NCI-H345 (cell line): ENCODE measurements at places on chromosomes 11 and 22.

- DNase-seq, result peak; percentile 49
These were observed 2.2 kb downstream of the BCR start for GRCh38 chr22:23182309-23183060.

GRCh38 chr11:23263466-23263865 lies 403.2 kb upstream of the CCDC179 start:
- peak; percentile 3 for DNase-seq

- no peak for DNase-seq
These were observed 14.1 kb downstream of the VSIG10L2 start for GRCh38 chr11:125959931-125960330.

DNA sequence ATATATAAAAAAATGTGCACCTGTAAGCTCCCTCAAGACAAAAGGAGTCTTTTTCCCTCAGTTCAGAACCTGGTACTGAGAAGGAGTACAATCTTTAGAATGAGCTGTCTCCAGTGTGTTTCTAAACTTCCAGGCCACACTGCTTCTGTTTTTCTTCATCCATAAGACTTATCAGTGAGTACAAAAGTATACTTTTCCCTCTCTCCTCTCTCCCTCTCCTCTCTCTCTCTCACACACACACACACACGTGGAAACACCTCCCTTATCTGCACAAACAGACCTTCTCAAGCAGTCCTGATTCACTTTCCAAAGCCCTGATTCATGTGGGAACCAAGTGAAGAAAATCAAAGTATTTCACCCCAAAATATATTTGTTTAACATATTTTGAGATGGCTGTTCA lies 220.7 kb upstream of the UBASH3B start:
- DNase-seq, result no peak

- no peak for DNase-seq
These were observed 423.7 kb upstream of the CADM1 start for GRCh38 chr11:115927823-115928329.

DNA sequence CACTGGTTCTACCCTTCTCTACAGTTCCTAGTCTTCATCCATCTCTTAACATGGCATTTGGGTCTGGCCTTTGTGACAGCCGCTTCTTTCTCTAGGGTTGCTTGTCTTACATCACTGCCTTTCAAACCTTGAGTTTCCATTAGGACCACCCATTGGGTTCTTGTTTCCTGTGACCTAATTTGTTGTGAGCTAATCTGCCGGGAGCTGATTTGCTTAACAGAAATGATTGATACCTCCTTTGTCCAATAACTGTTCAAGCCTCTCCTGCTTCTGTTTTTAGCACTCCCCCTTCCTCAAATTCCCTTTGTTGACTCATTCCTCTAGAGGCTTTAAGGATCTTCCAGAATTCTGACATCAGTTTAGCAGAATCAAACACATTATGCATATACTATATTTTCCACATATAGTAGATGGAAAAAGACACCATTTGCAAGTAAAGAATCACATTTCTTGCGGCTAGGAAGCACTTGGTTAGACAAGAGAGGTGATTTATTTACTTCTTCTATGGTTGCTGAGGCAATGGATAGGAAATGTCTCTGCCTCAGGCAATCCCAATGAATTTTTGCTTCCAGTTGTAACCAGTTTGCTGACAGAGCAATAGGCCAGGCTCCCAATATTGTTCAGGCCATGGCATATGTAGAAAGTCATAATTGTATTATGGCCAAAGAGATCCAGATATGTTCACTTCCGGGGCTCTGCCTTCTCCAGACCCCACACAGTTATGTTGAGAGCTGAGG lies 130.7 kb downstream of the SNX19 start:
- DNase-seq, result no peak

GRCh38 chr11:105328061-105328460 lies 188.5 kb upstream of the CARD18 start:
- DNase-seq, result no peak

GRCh38 chr22:44307509-44308169 lies 5.1 kb downstream of the SHISAL1 start:
- no peak for DNase-seq

DNA sequence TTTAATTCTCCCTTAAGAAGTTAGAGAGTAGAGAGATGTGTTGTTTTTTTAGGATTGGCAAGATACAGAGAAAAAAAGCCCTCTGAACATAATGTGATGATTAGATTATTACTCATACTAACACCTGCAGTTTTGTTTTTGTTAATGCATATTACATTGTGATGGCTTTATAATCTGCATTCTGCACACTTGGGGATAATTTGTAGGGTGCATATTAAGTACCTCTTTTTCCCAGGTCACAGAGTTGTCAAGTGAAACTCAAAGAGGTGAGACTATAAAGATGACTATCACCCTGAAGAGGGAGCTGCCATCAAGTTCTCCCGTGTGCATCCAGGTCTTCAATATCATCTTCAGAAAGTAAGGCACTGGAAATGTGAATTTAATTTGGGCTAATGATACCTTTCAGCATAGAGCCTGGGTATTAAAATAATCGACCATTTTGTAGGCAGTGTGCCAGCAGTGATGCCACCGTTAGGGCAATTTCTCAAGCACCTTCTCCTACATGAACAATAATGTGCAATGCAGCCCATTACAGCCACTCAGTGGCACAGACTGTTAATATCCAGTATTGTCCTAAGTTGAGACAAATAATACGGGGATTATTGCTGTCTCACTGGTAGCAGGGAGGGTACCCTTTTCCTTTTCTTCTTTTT lies 16.2 kb downstream of the PIWIL4 start:
- DNase-seq, result peak; percentile 7

DNA sequence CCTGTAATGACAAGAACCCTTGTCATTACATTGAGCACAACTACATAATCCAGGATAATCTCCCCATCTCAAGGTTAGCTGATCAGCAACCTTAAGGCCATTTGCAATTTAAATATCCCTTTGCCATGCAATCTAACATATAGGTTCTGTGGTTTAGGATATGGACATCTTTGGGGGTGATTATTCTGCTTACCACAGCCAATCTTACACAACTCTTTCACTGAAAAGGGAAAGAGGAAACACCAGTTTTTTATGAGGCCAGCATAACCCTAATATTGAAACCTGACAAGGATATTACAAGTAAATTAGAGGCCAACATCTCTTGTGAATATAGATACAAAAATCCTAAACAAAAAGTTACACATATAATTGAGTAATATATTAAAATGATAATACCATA lies 78.5 kb downstream of the CYP2R1 start:
- no peak for DNase-seq

DNA sequence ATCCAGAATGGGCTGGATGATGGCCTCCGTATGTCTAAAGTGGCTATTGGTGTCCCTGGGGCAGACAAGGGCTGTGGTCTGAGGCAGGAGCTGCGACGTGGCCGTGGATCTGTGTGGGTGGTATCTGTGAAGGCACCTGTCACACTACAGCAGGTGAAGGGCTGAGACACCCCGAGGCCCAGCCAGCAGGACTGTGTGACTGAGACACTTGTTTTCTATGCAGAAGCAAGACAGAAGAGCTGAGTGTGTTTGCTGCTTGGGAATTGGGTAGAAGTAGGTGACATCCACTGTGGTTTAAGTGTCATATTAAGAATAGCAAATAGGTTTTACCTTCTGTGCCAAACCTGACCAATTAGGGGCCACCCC lies 35.0 kb downstream of the AMPD3 start:
- no peak for DNase-seq

DNA sequence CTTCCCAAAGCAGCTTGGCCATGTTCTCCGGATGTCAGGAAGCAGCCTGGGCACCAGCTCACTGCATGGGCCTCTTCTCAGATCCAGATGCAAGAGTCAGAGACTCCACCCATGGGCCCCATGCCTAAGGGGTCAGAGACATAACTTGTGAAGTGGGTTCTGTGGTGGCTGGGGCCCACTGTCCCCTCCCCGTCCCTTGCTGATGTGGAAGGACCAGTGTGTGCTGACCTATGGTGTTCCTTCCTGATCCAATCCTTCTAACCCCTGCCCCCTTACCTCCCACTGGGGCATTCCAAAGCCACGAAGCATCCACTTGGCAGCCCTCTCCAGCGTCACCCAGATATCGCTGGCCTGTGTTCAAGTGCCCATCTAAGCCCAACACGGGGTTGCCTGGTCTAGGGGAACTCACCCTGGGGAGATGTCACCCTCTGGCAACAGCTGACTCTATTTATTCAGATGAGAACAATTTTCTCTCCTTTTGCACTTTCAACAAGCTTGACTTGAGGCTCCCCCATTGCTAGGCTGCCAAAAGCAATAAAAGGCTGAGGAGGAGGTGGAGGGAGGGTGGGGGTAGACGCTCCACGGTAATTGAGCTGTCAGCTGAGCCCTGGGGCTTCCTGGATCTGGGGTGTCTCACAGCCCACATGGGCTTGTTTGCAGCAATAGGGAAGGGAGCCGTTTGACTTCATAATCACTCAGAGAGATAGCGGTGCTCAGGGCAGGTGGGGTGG lies 158.5 kb downstream of the ADAMTS15 start:
- no peak for DNase-seq

DNA sequence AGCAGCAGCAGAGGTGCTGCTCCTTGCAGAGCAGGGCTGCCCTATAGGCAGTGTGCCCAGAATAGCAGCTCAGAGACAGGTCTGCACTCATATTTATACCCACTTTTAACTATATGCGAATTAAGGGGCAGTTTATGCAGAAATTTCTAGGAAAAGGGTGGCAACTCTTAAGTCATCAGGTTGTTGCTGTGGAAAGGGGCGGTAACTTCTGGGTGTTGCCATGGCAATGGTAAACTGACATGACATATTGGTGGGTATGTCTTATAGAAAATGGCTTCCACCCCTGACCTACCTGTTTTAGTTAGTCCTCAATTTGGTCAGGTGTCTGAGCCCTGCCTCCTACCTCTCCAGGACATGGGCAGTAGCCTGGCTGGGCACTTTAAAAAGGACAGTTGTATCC lies 122.3 kb downstream of the ATXN10 start:
- no peak for DNase-seq

- DNase-seq, result no peak
These were observed 22.3 kb downstream of the TMEM123 start for GRCh38 chr11:102430158-102430836.

DNA sequence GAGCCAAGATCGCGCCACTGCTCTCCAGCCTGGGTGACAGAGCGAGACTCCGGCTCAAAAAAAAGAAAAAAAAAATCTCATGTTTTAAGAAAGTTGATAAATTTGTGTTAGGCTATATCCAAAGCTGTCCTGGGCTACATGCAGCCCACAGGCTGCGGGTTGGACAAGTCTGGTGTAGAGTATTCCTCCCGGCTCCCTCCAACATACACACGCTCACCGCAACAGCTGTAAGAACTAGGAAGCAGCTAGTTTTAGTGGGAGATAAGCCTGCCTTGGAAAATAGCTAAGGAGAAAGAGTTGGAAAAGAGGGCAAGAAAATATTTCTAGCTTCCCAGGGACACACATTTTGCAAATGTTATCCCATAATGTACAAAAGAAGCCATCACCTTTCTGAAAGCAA lies 46.6 kb downstream of the CELF1 start:
- no peak for DNase-seq

DNA sequence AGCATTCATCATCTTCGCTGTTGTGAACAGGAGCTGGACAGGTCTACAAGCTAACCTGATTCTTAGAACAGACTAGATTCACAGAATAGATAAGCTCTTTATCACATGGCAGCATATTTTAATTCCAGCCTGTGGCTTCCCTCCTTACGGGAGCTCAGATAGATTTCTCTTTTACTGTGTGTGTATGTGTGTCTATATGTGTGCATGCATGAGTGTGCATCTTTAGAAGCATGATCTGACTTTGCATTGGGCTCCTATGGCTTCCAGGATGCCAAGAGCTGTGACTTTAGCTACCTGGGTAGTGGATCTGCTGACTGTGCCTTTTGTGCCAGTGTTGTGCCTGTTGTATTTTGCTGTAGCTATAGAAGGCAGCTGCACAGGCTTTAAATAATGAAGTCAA lies 44.3 kb downstream of the ZNRF3 start:
- no peak for DNase-seq

DNA sequence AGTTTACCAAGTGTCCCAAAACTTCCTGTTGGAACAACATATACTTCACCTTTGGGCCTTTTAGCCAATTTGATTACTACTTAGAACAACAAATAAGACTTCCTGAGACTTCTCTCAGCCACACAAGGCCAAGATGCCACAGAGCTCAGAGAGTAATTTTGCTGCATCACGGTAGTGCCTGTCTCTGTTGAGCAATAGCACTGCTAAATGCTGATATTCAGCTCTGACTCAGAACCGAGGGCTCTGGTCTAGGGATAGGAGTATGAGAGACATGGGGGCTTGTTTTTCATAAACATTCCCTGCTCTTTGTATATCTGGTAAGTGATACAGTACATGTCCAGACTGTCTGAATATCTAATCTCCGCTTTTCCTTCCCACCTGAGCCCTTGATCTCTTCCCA lies 260.4 kb upstream of the ARHGAP20 start:
- no peak for DNase-seq

GRCh38 chr22:24806663-24807001 lies 621 bp downstream of the SGSM1 start:
- DNase-seq, result no peak

DNA sequence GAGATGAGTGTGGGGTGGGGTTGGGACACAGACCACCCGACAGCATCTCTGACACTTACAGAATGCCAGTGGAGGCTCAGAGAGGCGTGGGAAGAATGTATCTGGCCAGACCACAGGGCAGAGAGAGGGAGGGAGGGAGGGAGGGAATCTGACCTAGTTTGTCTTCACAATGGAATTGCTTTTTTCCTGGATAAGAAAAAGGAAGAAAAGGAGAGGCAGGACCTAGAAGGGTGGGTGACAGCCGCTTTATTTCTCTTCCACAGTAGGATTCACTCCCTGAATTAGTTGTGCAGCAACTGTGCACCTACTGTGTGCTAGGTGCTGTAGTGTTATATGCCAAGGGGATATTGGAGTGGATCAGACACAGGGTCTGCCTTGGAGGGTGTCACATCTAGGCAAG lies 3.7 kb downstream of the KCNK4 start:
- no peak for DNase-seq

GRCh38 chr22:46466255-46466676 lies 71.2 kb downstream of the CELSR1 start:
- DNase-seq, result no peak

GRCh38 chr11:19279451-19279850 lies 38.7 kb upstream of the E2F8 start:
- no peak for DNase-seq

DNA sequence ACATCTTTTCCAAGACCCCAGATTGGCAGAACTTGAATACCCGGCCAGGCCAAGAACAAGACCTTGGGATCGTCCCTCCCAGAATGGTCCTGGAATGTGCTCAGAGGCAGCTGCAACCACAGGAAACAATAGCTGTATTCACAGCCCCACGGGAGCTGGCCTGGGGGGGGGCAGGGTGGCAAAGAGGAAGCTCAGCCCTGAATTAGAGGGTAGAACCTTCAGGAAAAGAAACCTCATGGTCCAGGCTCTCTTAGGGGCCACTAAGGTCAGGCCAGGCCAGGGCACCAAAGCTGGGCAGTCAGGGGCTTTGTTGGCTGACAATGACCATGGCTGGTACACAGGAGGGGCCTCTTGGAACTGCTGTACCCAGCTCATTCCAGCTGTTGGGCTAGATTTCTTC lies 17.3 kb downstream of the RPL27A start:
- no peak for DNase-seq
